Aortic smooth muscle cell (primary cell): ENCODE measurements at places on chromosomes 5 and 9. TPM values are rescaled to one million over a fixed set of nuclear protein-coding genes. Genes with fewer than 3 reads are reported as not detected.

The LMAN2 gene
- 430 and 437 TPM in 2 replicates for total RNA-seq

The C9 gene
- total RNA-seq, result 0.25 TPM in 1 of 2 replicates, not detected in the other

The CDX1 gene
- 0.12 and 0.13 TPM in 2 replicates for total RNA-seq

The PCDHGB4 gene
- total RNA-seq, result 20.1 and 26.5 TPM in 2 replicates

The SELENOP gene
- total RNA-seq, result 10.0 and 12.4 TPM in 2 replicates

The DNAJC18 gene
- total RNA-seq, result 6.2 and 6.9 TPM in 2 replicates

The SLCO4C1 gene
- not detected in 2 replicates for total RNA-seq
